ENCODE measurements at places on chromosomes 2 and 18.

GRCh38 chr18:13451213-13451540 is 232.6 kb downstream of the LDLRAD4 start:
- DNase-seq: no peak

- peak; percentile 0 for DNase-seq
Measured at GRCh38 chr18:38759457-38759856, 1193.9 kb upstream of the CELF4 start.

DNA sequence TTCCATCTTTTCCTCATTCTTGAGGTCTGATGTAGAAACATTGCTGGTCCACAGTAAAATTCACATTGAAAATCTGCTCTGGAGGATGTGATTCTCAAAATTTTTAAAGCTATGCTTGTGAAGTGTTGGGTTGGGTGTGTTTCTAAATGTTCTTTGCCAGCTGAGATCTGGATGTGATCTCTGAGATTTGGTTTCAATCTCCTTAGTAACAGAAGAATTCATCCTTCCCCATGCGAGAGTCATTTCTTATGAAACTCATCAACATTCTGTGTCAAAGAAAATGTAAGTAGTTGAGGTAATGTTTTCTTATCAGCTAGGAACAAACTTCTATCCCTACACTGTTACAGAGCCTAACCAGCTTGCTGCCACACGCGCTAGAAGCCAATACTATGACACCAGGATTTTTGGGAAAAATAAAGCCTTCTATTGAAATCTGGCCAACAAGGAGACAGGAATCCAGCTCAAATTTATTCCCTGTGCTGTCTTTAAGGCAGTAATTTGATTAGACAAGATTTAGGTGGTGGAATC is 134.9 kb downstream of the PTH2R start:
- no peak for DNase-seq

DNA sequence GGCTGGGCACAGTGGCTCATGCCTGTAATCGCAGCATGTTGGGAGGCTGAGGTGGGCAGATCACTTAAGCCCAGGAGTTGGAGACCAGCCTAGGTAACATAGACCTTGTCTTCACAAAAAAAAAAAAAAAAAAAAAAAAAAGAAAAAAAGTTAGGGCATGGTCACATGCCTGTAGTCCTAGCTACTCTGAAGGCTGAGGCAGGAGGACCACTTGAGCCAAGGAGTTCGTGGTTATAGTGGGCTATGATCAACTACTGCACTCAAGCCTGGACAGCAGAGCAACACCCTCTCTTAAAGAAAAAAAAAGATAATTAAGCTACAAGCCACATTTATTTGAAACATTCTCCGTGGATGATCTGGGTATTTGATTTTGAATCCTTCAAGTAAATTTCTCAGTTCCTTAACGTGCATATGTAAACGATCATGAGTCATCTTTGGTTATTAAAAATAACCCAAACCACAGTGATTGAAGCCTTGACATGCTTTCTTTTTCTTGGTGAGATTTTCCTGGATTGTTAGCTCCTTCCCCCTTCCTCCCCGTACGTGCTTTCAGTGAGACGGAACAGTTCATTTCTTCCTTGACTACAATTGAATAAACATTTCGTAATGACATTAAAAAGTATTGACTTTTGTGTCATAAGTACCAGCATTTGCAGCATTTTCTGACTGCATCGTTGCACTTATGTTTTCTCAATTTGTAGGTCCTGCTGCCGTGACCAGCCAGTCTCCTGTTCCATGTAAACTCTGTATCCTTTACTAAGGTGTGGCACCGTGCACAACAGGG is 20.3 kb downstream of the RMC1 start:
- DNase-seq: peak; percentile 84

GRCh38 chr2:230234122-230234722 is 8.7 kb downstream of the SP140 start:
- no peak for DNase-seq

GRCh38 chr2:174335254-174335987 is 667 bp downstream of the SP9 start:
- DNase-seq: no peak

DNA sequence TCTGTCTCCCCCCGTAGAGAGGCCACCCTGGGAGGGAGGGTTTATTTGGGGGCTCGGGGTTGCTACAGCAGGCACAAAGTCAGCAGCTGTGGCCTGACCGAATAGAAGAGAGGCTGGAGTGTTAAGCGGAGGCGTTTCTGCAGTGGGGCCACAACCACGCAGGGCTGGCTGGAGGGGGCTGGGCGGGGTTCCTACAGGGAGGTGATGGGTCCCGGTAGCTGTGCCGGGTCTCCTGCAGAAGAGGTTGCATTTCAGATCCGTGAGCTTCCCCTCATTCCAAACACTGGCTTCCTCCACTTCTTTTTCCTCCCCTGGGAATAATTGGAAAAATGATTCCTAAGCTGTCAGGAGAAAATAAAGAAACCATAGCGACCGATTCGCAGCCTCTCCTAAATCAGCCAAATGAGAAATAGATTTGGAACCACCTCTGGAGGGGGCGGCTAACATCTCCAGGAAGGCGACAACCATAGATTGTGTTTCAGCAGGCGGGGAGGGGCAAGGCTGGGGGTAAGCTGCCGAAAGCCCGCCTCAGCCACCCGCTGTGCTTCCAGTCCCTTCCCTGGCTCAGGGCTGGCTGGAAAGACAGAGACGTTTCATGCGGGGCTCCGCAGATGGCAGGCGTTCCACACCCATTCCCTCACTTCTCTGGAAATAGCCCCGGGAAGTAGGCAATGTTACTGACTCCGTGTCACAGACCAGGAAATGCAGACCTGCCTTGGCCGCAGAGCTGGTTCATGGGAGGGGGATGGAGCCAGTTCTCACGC is 85.6 kb upstream of the TAF1B start:
- peak; percentile 74 for DNase-seq

GRCh38 chr2:217146956-217147355 is 287.1 kb upstream of the TNP1 start:
- no peak for DNase-seq

GRCh38 chr18:57869221-57869620 is 66.1 kb upstream of the ATP8B1 start:
- peak; percentile 7 for DNase-seq

DNA sequence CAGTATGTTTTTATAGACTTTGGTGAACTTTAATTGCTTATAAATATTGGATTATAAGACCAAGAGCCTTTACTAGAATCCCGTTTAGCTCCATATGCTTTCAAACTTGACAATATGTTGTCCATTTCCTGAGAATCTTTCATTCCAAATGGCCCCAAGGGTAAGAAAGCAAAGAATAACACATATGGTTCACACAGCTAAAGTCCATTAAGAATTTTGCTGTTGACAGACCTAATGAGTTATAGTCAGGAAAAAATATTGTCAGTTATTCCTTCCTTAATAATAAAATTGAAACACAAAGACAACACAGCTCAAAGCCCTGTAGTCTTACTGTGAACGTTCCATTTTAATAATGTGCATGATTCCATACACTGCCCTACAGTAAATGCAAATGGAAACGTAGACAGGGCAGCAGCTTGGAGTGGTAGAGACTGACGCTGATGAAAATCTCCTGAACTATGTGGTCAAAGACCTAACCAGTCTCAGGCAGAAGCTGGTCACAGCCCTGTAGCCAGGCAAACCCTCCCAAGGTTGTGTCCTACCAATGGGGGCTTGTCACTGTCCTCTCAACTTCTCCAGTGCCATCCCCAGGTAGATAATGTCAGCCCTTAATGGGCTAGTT is 49.0 kb upstream of the ATIC start:
- DNase-seq: no peak

DNA sequence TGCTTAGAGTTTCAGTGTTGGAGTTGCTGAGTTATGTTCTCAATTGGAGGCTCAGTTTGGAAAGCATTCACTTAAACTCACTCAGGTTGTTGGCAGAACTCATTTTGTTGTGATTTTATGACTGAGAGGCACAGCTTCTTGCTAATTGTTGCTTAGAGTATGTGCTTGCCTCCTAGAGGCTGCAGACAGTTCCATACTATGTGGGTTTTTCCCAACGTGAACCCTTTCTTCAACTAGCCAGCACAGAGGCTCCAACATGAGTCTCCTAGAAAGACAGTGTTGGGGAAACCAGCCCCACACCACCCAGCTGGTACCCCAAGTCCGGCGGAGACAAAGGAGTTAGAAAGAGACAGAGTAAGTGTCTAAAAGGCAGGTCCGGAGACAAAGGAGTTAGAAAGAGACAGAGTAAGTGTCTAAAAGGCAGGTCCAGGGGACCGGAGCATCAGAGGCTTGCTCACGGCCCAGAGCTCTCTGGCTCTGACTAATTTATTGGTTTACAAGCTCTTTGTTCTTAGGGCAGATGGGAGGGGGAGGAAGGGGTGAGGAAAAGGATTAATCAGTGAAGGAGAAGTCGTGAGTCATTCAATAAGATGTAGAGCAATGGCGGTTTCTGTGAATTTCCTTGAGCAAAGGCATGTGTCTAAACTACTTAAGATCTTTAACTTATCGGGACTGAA is 999.7 kb upstream of the LRRTM1 start:
- DNase-seq: peak; percentile 22

DNA sequence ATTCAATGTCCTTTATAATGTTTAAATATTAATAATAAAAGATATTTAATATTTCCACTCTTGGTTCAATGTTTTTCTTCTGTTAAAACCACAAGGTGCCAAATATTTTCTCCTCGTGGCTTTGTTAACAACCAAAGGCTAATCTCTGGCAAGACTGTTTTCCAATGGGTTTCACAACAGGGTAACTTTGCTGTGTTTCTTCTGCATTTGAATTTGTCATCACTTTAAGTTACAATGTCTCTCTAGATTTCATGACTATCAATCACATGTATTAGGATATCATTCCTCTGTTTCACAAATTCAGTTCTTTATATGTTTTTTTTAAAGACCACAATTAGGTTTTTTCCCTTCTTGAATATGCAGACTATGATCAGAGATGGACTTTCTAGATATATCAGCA is 469.8 kb upstream of the ACVR2A start:
- DNase-seq: no peak

DNA sequence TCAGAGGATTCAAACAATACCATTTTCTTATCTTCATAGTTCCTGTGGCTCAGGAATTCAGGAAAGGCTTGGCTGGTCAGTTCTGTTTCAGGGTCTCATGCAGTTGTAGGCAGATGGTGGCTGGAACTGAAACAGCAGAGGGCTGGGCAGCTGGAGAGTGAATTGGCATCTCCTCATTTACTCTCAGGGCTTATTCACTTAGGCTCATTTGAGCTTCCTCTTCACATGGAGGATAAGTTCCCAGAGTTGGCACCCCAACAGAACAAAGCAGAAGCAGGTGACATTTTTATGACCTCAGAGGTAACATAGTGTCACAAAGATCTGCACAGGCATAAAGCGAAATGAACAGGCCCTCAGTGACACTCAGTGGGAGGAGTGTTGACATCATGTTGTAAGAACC is 66.1 kb downstream of the RBBP8 start:
- no peak for DNase-seq

DNA sequence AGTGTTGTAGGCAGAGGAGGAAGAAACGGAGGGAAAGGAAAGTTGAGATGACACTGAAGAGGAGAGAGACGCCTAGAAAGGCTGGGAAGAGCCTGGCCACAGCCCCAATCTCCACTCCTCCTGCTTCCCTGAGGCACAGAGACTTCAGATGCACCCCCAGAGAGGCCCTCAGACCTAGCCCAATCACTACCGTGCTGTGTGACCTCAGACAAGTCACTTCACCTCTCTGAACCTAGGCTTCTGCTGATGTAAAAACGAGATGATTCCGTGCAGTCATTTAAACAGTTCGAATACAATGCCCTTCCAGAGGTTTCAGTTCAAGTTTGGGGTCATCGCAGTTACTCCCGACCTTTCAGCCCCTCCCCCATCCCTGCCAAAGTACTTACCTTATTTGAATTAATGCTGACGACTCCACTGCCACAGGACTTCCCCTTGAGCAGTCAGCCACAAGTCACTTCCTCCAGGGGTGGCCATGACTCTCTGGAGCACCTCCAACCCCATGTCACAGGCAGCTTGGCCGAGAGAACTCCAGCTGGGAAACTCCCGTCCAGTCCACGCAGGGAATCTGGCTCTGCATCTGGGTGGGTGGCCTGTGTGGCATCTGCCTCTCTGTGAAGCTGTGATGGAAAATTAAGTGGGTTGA is 105.2 kb upstream of the ID2 start:
- no peak for DNase-seq

DNA sequence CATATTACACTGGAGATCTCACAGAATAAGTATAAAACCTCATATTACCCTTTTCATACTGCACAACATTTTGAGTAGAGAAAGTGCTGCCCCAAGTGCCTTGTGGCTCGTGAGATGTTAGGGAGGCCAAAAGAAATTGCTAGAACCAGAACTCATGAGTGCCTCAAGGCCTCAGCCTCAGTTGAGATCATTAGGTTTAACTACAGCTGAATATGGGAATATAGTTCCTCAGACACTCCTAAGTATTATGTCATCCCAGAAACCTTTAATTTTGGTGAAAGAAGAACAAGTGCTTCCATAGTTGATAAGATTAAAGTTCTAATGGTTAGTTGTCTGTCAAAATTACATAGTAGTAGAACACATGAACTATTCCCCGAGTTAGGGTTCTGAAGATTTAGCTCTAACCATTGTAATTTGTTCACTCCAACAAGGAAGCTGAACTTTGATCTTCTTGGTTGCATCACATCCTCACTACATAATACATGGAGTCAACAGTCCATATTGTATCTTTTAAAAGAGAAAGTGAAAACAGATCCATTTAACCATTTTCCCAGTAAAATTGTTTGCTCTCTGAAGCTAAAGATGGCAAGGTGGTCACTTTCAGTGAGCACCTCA is 9.6 kb upstream of the AQP4 start:
- DNase-seq: no peak

DNA sequence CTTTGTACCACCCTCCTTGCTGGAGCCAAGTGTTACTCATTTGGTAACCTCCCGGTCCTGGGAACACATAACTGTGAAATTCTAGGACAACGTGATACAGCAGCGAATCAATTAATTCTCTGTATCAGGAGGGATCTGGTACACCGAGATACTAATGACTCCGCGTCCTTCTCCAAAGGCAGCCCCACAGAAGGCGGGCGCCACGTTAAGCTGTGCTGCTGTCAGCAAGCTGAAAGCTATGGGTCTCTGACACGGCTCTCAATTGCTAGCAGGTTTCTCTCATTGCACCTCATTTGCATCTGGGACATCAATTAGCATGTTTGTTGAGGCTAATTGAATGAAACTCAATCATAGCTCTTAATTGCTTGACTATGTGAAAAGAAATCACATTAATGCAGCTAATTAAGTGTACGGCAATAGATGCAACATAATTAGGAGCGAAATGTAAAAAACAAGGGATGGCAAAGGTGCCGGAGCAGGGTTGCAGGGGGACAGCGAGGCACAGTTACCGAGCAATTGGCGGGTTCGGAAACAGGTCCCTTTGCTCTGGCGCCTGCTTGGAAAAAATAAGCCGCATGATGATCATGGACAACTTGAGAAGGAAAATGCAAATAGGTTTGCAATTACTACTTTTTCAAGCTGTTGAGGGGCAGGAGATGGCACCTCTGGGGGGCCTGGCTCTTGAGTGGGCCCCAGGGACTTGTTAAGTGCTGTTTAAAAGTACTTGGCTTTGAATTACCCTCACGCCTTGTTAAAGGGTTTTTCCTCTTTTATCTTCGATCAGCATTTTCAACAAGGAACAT is 264.2 kb downstream of the GBX2 start:
- no peak for DNase-seq

- peak; percentile 75 for DNase-seq
Measured at GRCh38 chr2:150491943-150492342, 4.5 kb upstream of the RND3 start.
